NCI-H1930 (cell line): ENCODE measurements at places on chromosomes 2 and 18.

- DNase-seq = no peak
Observed at GRCh38 chr2:54366487-54367280, 89.4 kb upstream of the SPTBN1 start.

DNA sequence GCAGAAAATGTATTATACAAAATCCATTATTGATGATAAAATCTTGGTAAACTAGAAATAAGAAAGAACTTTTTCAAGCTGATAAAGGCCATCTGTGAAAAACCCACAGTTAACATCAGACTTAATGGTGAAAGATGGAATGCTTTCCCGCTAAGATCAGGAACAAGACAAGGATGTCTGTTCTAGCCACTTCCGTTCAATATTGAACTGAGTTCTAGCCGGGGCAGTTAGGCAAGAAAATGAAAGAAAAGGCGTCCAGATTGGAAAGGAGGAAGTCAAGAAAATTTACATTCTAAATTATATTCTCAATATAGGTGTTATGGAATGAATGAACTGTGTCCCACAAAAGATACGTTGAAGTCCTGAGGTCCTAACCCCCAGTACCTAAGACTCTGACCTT lies 39.1 kb upstream of the DTNB start:
- DNase-seq = no peak

- DNase-seq = no peak
Observed at GRCh38 chr2:67130531-67131256, 266.4 kb upstream of the ETAA1 start.

GRCh38 chr2:165007161-165007744 lies 51.9 kb upstream of the SLC38A11 start:
- DNase-seq = no peak

DNA sequence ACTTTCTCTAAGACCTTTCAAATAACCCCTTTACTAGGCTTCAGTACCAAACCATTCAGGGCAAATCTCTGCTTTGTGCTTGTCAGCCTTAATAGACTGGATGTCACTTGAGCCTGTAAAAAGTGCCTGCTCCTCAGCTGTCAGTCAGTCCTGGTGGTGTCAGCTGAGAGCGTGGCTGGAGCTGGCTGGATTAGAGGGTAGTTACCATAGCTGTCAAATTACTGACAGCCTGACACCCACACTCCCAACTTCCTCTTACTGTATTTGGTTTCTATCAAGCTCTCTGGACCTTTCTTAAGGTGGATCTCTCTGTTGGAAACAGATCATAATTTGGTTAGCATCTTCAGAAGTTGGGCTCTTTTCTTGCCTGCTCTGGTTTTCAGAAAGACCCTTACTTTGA lies 371.4 kb upstream of the ATP5MC3 start:
- no peak for DNase-seq

DNA sequence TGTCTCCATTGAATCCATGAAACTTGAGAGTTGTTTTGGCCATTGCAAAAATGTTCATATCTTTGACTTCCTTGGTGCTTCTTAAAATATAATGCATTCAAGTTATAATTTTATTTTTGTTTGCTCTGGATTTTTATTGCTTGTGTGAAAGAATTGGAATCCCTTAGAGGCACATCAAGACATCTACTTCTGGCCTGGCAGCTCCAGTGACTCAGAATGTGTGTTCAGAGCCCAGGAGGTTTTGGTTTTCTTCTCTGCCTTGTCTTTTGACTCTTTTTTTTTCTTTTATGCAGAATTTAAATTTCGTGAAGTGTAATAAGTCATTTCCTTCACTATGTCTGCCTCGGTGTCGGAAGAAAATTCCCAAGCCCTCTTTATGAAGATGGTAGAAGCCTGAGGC lies 180.2 kb downstream of the LTBP1 start:
- DNase-seq = no peak

DNA sequence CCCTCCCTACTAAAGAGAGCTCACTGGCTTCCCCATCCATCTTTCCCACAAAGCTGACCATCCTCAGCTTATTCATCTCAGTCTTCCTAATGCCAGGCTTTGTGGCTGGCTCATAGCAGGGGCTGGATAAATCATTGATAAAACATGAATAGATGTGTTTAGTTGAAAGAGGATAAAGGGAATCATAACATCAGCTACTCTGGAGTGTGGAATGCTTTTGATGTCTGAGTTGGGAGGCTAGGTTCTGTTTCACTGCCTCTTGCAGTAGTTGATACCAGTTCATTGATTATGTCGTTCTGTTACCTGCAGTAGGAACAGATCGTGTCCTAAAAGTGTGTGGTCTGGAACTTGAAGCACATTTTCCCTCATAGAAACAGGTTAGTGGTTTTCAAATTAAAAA lies 66.3 kb upstream of the HK2 start:
- no peak for DNase-seq

- no peak for DNase-seq
Observed at GRCh38 chr18:62545098-62545497, 22.3 kb downstream of the ZCCHC2 start.

- no peak for DNase-seq
Observed at GRCh38 chr2:14761118-14761517, 128.6 kb downstream of the LRATD1 start.

DNA sequence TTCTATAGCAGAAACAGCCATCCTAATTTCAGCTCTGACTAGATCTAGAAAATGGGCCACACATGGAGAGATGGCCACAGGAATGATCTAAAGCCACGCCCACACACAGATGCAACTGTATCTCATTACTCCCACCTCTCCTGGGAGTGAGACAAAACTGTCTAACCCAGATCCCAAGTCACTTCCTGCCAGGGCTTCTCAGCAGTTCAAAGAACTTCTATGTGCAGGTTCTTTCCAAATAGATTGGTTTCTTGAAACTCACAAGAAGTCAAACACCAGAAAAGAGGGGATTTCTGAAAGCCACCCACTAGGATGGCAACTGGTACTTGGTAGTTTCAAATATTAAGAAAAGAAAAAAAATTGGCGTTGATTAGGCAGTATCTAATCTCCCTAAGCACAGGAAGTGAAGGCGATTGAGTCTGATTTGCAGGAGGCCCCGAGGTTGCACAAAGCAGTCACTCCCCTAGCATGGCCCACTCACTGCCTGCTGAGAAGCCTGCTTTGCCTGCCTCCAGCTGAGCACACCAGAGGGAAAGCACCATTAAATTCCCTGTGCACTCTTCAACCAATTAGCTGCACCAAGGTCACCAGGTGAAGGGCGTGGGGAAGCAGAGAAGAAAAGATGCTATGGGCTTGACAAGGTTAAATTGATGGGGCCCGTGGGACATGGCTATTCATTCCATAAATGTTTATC lies 51.1 kb downstream of the PAPOLG start:
- no peak for DNase-seq

GRCh38 chr2:120555092-120555491 lies 180.6 kb upstream of the GLI2 start:
- no peak for DNase-seq

DNA sequence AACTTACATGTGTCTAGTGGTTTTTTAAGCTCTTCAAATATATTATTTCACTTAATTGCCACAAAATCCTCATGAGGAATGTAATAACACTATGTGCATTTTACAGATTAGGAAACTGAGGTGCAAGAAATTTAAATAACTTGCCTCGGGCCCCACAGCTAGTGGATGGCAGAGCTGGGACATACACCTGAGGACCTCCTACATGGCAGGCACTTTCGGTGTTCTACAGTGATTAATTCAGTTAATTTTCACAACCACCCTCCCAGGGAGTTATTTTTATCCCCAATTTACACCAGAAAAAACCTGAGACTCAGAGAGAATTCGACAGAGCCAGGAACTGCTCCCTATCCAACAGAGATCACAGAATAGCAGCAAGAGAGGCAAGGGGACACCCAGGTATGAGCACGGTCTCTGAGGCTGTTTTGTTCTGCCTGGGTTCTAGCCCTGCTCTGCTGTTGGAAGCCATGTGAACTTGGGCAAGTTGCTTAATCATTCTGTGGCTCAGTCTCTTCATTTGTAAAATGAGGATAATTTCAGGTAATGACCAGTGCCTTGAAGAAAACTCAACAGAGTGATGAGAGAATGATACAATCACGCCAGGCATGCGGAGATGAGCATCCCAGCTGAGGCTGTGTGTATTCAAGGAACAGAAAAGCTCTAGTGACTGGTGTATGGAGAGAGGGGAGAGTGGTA lies 82.3 kb downstream of the MYCN start:
- DNase-seq = no peak

GRCh38 chr2:149122516-149122915 lies 84.0 kb downstream of the LYPD6B start:
- no peak for DNase-seq

GRCh38 chr2:121372721-121373353 lies 87.8 kb upstream of the TFCP2L1 start:
- DNase-seq = no peak

- DNase-seq = no peak
Observed at GRCh38 chr2:49271060-49271606, 116.8 kb upstream of the FSHR start.

GRCh38 chr2:239830121-239831000 lies 194.8 kb downstream of the NDUFA10 start:
- DNase-seq = no peak

GRCh38 chr18:77096936-77097886 lies 35.4 kb downstream of the MBP start:
- DNase-seq = no peak

- DNase-seq = no peak
Observed at GRCh38 chr2:216090369-216090786, 8.7 kb downstream of the TMEM169 start.

DNA sequence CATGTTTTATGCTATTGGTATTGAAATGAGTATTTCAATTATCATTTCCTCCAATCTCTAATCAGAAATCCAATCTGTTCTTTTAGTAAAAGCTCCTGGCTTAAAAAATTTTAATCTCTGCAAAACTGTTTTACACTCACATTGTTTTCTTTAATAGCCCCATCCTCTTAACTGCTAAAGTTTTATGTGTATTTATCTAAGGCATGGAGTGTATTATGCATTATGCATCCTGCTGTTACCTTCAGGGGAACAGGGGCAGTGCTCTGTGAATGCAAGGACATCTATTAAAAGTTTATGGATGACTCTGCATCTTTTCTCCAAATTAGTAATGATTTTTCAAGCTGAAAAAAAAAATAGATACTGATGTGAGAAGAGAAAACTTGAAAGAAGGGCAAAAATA lies 1261.6 kb upstream of the NXPH2 start:
- DNase-seq = no peak

DNA sequence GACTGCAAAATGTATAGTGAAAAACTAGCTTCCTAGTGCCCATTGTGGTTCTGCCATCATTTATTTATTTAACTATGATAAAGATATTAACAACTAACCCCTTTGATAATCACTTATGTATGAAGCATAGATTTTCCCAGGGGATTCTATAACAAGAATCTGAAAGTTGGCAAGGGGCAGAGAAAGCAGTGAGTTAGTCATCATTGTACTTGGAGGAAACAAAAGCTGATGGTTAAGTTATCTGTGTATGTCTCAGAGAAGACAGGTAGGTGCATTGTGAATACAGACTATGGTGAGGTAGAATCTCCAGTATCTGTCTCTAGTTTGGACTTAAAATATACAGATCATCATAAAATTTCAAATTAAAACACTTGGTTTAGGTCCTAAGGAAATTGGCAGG lies 2159.1 kb upstream of the CELF4 start:
- no peak for DNase-seq

- DNase-seq = no peak
Observed at GRCh38 chr2:175418224-175418835, 236.8 kb upstream of the ATP5MC3 start.

DNA sequence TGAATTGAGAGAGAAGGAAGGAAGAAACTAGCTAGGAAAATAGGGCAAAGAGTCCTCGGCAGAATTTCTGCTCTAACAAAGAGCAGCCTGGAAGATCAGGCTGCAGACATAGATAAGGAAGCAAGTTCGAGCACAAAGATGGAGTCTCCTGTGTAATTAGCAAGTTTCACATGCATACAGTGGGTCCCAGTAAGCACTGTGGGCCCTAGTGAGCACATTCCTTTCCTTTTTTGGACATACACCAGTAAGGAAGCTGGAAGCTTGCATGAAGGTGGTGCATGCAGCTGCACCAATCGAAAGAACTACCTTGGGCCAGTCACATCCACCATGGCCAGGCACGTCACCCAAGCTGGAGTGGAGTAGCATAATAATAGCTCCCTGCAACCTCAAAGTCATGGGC lies 109.7 kb downstream of the NOL4 start:
- DNase-seq = no peak

DNA sequence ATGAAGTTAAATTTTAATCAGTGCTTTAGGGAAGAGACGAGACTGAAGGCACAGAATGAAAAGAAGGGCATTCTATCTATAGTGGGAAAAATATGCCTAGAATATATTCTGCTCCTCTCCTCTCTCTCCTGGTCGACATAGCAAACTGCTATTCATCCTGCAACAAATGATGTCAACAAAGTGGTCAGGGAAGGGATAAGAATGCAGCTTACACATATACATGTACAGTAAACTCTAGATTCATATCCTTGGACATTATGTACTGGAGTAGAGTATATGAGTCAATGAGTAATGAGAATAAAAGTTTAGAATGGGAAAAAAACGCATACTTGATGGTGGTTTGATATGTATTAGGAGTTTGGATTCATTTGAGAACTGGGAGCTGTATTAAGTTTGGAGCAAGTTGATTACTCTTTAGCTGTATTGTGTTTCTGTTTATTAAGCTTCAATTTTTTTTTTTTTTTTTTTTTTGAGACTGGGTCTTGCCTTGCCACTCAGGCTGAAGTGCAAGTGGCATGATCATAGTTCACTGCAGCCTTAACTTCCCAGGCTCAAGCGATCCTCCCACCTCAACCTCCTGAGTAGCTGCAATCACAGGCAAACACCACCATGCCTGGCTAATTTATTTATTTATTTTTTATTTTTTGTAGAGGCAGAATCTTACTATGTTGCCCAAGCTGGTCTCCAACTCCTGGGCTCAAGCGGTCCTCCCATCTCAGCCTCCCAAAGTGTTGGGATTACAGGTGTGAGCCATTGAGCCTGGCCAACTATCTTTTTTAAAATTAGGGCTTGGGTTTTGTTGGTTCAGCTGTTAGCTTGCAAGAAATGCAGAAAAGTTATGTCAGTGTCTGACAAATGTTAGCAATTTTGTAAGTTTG lies 53.8 kb downstream of the STAT1 start:
- DNase-seq = no peak

GRCh38 chr2:71930049-71930681 lies 217.5 kb downstream of the CYP26B1 start:
- DNase-seq = no peak

GRCh38 chr2:159797543-159798375 lies at the start of gene CD302:
CD302 (minus strand) TSS chr2:159798208; CDS start chr2:159798198, 10 bp downstream.
- DNase-seq = no peak

GRCh38 chr2:37802899-37803379 lies 122.1 kb upstream of the RMDN2 start:
- DNase-seq = no peak

DNA sequence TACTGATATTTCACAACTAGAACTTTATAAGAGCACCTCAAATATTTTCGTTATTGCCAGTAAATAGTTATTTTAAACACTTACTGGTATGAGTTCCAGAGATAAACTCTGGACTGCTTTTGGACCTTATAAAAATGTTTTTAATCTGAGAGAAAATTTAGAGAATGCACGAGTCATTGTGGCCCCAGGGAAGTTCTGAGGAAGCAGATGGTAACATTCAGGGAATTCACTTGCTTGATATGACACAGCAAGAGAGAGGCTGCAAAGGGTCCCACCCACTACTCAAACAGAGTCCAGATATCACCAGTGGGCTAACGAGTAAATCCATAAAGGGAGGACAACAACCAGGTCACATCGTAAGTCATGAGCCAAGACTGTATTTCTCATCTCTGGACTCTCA lies 526.8 kb downstream of the TDRD15 start:
- DNase-seq = no peak
